ENCODE measurements at places on chromosomes 2 and 18. TPM values are rescaled to one million over a fixed set of nuclear protein-coding genes. Genes with fewer than 3 reads are reported as not detected.

GRCh38 chr18:23825978-23826405, 136.7 kb downstream of the LAMA3 start:
- DNase-seq, result no peak

DNA sequence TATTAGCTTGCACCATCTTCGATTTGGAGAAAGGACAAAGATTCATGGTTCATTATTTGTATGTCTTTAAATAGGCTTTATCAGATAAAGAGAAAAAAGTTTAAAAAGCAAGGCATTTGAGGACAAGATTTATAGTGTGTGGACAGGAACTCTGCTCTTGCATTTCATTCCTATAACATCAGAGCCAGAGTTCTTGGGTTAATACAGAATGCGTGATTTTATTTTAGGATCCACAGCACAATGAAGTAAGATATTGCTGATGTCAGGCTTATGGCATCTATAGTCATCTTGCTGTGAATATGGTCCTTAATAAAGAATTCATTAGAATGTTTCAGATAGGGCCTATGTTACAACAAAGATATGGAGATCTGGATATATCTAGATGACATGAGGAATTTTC, 19.7 kb downstream of the RASGRP3 start:
- no peak for DNase-seq

DNA sequence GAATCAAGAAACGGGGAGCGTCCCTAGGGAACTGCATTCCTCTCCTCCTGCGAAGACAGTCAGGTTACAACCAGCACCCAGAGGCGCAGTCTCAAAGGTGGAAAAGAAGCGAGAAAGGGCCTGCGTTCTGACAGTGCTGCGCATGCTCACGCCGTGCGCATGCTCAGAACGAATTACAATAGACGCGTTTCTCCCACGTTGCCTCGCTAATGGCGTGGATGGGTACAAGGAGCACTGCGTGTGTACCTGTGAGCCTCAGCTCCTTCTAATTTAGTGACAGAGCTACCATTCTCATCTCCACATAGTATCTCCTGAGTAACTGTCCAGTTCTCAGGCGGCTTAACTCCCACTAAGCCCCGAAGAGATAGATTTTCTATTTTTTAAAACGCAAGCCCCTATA, 448.8 kb downstream of the TXNL1 start:
- DNase-seq, result no peak

- DNase-seq, result no peak
These were observed 6.2 kb upstream of the DNAJB2 start for GRCh38 chr2:219272995-219273394.

DNA sequence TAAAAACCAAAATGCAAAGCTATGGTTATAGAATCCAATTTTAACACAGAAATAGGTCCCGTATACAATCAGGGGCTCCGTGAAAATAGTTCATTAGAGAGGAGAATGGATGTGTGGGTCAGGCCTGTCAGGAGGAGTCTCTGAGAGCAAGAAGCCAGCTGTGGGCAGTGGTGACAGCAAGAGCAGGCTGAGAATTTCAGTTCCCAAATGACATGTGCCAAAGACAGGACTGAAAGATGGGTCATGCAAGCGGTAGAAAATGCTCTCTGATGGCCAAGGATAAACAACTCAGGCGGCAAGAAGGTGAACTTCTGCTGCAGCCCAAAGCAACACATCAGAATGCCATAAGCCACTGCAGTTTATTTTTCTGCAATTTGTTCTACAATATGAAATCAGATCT, 100.4 kb downstream of the CCDC141 start:
- no peak for DNase-seq

The MYO5B gene
- polyA plus RNA-seq, result 0.41 TPM
